ENCODE measurements at places on chromosomes 2 and 18.

- DNase-seq, result no peak
These were observed 164.0 kb upstream of the MYO3B start for GRCh38 chr2:170013802-170014551.

DNA sequence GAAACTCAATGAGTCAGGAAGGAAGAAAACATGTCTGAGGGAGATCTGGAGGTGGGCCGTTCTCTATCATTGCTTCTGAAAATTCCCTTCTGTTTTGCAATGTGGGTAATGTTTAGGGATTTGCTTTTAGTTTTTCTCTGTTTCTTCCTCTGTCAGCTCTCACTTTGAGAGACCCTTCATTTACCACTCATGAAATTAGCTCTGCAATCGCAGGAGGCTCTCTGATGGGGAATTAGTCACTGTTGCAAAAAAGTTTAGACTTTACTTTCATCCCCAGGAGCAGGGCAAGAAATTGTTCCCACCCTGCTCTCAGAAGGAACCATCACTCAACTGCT, 80.0 kb upstream of the MAP4K3 start:
- DNase-seq, result no peak

GRCh38 chr2:126370201-126370600, 285.8 kb upstream of the GYPC start:
- no peak for DNase-seq

- no peak for DNase-seq
These were observed 51.7 kb downstream of the MFSD6 start for GRCh38 chr2:190459881-190460280.

GRCh38 chr2:159515441-159515840, 100.9 kb downstream of the BAZ2B start:
- no peak for DNase-seq

DNA sequence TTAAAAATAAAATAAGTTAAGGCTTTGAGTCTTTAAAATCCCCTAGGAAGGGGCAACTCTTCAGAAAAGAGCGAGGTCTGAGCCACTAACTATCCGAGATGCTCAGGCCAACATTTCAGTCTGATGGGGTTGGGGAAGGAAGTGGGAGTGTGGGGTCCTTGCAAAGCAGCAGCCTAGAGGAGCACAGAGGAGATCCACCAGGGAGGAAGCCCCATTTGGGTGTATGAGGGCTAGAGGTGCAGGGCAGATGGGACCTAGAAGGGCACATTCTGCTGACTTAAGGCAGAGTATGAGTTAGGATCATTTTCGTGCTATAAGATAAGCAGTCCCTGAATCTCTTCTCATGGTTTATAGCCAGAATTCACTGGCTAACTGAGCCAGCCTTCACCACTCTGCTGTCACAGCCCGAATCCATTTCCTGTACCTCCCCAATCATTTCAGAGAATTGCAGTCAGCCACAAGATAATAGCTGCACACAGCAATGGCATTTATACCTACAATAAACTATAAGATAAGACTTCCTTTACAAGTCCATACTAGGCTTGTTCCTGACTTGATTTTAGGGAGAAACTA, 37.0 kb downstream of the MRPL30 start:
- no peak for DNase-seq

- DNase-seq, result no peak
These were observed 528.0 kb downstream of the CPS1 start for GRCh38 chr2:211084352-211084751.

DNA sequence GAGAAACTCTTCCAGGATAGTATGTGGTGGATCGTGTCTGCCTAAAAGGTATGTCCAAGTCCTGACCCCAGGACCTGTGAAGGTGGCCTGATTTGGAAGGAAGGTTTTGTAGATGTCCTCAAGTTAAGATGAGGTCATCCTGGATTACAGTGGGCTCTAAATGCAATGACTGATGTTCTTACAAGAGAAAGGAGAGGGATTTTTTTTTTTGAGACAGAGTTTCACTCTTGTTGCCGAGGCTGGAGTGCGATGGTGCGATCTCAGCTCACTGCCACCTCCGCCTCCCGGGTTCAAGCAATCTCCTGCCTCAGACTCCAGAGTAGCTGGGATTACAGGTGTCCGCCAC, 19.9 kb downstream of the MBP start:
- DNase-seq, result no peak

GRCh38 chr2:164545484-164545883, 75.8 kb downstream of the GRB14 start:
- no peak for DNase-seq

DNA sequence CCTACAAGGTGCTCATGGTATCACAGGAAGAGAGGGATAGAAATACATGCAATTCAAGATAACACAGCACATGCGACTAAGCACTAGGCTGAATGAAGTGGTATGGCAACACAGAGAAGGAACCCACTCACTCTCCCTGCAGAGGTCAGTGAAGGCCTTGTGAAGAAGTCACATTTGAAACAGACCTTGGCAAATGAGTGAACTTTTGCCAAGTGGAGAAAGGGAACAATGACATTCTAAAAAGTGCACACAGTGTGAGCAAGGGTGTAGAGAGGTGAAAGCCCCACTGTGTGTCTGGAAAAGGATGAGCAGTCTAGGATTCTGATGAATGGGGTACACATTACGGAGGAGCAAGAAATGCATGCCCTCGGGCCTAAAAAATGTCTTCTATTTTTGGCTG, 23.3 kb downstream of the KLF7 start:
- DNase-seq, result peak; percentile 47

- DNase-seq, result no peak
These were observed 377.8 kb downstream of the LRATD1 start for GRCh38 chr2:15010346-15010745.
